Stimulated activated CD8-positive, alpha-beta memory T cell treated with anti-CD3 and anti-CD28 coated beads, Interleukin-2, amount 100 ng/mL, for 1 hour (primary cell): ENCODE measurements at places on chromosomes 1 and 21.

DNA sequence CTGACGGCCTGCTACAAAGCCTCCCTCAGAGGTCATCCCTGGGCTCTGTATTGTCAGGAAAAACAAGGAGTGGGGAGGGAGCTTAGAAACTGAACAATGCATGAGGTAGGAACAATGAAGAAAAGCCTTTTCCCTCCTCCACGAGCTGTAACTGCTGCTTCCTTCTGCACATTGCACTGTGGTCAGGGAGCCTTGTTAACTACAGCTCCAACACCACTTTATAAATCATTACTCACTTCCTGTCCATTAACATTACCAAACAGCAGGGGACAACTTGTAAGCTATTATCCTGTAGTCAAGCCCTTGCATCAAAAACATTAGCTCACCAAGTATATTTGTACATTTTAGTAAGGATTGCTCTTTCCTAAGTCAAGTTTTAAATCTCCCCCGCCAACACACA lies 336.0 kb upstream of the NR5A2 start:
- no peak for DNase-seq

GRCh38 chr1:220527908-220528678 lies at the start of gene MARK1:
MARK1 (plus strand) TSS chr1:220528136; CDS start chr1:220528823, 687 bp downstream.
- DNase-seq = no peak

DNA sequence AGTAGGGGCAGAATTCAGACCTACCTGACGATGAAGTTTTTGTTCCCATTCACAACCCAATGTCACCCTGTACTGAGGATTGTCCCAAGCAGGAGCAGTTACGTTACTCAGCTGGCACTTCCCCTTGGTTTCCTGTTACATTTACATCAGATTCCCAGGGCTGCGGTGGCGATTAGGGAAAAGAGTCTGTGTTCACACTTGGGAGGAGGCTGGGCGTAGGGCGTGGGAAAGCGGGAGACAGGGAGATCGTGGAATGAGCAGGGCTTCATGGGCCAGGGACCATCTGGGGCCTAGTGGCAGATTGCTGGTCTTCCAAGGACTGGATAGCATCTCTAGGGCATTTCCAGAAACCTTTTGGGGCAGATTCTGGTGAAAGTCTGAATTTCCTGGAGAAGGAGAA lies 39.0 kb downstream of the TBX19 start:
- DNase-seq = no peak

- no peak for DNase-seq
Measured at GRCh38 chr1:6435129-6435528, 10.6 kb downstream of the ESPN start.

DNA sequence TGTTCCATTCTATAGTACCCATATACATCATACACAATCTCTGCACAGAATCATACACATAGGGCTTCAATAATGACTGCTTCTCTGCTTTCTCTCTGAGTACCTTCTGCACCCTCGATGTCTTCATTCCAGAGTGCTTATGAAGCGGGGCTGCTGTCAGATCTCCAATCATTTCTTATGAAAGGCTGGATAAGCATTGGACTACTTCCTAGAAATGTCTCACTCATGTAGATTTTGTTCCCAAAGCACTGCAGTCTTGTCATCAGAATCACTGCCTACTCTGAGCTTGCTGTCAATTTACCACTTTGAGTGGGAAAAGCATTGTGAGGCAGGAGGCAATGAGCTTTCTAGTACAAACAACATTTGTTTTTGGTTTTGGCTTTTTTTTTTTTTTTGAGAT lies 179.0 kb downstream of the SLC35F3 start:
- DNase-seq = no peak

DNA sequence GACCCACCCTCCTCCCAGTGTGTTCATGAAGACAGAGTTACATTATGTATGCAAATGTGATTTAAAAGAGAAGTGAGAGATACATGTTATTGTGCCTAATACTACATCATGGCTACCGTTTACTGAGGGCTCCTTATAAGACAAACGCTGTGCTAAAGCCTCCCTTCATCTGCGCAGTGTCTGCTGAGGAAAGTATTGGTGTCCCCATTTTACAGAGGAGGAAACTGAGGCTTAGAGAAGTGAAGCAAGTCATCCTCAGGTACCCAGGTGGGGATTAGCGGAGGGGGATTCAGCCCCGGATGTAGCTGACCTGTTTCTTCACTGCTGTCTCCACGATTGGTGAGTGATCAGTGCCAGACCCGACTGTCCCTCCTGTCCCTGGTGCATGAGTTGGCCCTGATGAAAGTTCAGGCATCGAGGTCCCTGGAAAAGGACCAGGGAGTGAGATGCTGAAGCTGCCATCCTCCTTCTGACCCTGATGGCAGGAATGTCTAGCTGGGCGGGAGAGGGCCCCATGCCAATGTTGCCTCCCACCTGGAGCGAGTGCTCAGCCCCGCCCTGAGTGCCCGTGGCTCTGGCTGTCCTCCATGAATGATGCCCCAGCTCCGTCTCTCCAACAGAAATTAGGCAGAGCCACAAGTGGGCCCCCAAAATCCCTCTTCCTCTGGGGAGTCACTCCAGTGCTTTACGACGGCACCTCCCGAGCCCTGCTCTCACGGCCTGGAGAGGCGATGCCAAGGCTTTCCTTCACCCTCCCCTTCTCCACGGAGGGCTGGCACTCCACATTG lies 204.7 kb downstream of the KAZN start:
- DNase-seq = no peak

GRCh38 chr1:1672181-1672965 lies 13.6 kb upstream of the CDK11B start:
- DNase-seq = no peak

DNA sequence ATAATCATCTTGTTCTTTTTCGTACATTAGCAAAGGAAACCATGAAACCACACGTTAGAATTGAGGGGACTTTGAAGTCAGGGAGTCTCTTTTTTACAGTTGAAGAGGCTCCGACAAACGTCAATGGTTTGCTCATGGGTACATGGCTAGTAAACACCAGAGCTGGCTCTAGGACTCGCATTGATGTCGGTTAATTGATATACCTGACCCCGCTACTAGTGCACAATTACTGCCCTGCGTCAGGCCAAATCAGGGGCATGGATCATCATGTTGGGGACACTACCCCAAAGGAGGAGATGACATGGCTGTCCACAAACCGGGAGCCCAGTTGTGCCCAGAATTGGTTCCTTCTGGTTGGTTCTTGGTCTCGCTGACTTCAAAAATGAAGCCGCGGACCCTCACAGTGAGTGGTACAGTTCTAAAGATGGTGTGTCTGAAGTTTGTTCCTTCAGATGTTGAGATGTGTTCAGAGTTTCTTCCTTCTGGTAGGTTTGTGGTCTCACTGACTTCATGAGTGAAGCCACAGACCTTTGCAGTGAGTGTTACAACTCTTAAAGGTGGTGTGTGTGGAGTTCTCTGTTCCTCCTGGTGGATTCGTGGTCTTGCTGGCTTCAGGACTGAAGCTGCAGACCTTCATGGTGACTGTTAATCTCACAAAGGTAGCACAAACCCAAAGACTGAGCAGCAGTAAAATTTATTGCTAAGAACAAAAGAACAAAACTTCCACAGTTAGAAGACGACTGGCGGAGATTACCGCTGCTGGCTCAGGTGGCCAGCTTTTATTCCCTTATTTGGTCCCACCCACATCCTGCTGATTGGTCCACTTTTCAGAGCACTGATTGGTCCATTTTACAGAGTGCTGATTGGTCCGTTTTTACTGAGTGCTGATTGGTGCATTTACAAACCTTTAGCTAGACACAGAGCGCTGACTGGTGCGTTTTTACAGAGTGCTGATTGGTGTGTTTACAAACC lies 126.9 kb upstream of the ERRFI1 start:
- no peak for DNase-seq

DNA sequence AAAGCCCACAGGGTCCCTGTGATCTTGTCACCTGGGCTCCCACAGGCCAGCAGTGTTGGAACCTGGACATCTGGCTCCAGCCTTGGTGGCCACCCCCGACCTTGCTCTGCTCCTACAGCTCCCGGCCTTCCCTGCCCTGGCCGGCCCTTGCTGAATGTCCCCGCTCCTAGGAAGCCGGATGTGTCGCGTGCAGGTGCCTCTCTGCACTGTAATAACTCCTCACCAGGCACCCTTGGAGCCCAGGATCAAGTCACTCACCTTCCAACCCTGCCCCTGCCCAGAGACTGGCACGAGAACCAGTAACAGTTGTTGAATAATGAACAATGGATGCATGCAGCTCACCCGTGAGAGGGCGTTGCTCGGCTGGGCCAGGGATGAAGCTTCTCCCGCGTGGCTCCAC lies 12.1 kb downstream of the PDE9A start:
- DNase-seq = no peak

GRCh38 chr1:224879162-224879803 lies 50.2 kb upstream of the DNAH14 start:
- DNase-seq = no peak

- no peak for DNase-seq
Measured at GRCh38 chr1:110176299-110176956, 26.1 kb downstream of the SLC6A17 start.

GRCh38 chr1:229950020-229950419 lies 117.0 kb upstream of the GALNT2 start:
- DNase-seq = no peak

DNA sequence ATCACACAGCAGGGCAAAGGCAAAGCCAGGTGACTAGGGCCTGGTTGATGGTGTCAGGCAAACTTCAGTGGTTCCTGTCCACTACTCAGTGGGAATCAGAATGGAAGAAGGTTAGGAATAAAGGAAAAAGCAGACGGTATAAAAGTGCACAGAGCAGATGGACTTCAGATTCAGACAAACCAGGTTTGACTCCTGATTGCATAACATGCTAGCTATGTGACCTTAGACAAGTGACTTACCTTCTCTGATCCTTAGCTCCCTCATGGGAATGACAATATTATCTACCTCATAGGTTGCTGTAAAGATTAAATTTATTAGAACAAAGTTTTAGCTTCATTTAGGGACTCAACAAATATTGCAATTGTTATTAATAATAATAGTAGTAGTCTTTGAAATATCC lies 4.9 kb downstream of the PAQR7 start:
- no peak for DNase-seq

GRCh38 chr1:22903113-22903512 lies 69.6 kb downstream of the LACTBL1 start:
- DNase-seq = no peak

DNA sequence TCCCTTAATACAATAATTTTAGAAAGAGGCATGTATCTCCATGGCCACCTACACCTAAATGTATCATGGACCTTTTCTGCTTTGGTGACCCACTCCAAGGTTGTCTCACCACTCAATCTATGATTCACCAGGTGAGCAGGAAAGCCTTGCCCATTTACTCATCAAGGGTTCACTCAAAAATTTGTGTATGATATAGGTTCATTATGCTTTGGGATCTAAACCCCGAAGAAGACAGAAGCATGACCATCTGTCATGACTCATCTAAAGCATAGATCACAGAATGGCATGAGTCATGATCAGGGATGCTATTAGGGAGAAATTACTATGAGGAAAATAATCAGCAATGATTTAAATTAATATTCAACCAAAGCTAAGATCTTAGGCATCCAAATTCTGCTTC lies 38.5 kb downstream of the PYHIN1 start:
- no peak for DNase-seq

DNA sequence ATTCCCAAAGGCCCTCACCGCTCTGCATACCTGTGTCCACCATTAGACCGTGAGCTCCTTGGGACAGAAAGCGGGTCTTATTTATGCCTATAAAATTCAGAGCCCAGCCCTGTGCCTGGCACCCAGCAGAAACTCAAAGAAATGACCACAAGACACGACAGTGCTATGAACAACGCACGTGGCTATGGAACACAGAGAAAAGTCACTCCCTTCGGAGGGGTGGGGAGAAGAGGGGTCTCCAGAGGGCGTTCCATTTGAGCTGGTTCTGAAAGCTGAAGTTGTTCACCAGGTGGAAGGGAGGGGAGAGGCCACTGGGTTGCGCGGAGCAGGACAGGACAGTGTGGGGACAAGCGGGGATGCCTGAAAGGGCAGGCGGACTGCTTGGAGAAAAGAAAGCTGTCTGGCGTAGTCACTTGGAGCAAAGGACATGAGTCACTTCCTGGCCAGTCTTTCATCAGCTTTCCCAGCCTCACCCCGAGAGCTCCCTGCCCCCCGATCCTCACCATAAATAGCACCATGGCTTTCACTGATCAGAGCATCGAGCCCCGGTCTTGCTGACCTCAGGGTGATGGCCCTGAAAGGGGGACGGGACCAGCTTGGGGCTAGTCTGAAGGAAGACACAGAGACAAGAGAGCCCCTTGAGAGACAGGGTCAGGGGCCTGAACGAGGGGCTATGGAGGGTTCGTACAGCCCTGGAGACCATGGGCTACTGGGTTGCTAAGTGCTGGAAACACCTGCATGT lies 28.5 kb downstream of the ECE1 start:
- no peak for DNase-seq

DNA sequence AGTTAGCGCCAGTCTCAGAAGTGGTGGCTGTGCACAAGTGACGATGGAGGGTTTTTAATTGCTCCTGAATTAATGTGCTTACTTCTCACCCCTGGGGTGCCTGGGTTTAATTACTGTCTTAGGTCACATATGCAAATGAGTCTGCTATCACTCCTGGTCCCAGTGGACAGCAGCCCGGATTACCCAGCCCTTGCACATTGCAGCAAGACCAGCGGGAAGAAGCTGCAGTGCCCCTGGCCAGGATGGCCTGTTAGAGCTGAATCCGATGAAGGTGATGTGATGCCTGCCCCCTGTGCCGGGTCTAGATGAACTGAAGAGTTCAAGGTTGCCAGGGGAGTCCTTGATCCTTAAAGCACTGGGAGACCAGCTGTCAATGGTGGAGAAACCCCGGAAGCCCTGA lies 24.2 kb downstream of the ENO1 start:
- no peak for DNase-seq

- DNase-seq = no peak
Measured at GRCh38 chr1:59150577-59151386, 146.1 kb upstream of the FGGY start.

GRCh38 chr21:45550522-45551210 lies 8.4 kb upstream of the SLC19A1 start:
- DNase-seq = no peak

DNA sequence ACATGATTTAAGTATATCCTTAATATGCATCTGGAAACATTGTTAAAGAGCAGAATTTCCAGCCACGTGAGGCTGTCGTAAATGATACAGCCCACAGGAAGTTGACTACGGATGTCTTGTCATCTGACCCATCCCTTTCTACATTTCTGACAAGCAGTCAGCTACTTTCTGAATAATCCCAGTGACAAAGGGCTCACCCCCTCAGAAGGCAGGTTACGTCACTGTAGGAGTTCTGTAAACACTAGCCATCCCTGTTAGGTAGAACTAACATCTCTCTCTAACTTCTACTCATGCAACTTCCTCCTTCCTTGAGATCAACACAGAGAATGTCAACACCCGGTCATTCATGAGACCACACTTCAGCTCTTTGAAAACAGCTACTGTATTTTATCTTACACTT lies 259.2 kb downstream of the GREM2 start:
- DNase-seq = no peak

GRCh38 chr1:177505905-177506590 lies 335.3 kb downstream of the BRINP2 start:
- DNase-seq = no peak
